ENCODE measurements at places on chromosomes 6 and 20.

GRCh38 chr20:21099751-21100577 lies 6.2 kb downstream of the LINC00237 start:
- peak; percentile 35 for DNase-seq

- no peak for DNase-seq
These were observed 259.7 kb downstream of the RFPL4B start for GRCh38 chr6:112606656-112607435.

DNA sequence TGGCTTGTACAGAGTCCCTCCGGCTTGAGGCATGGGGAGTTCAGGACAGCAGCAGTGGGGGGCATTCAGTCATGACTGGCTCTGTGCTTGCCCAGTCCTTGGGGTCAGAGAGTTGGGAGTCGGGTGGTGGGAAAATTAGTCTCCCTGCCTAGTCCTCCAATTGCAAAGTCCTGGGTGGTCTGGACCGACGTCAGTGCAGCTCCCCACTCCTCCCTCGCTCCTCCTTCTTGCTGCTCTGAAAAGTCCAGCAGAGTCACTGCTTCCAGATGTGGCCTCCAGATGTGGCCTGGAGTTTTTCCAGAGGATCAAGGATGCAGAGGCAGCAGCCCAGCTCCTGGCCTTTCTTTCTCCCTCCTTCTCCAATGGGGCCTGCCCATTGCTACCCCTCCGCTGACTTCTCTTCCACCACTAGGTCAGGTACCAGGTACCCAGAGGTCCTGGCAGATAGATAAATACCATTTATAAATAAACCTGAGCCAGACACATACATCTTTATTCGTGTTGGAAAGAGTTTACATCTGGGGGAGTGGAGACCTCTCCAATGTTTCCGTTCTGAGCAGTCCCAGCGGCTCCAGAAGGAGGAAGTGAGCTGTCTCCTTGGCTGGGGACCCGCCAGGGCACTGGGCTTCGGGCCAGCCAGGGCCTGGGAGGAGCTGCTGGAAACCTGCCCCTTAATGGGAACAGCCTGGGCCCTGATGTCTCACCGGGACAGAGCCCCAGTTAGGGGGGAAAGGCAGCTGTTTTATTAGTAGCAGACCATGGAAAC lies 49.0 kb upstream of the RNF24 start:
- no peak for DNase-seq

- DNase-seq, result no peak
These were observed 149.1 kb downstream of the SYCP2 start for GRCh38 chr20:59784365-59784764.

DNA sequence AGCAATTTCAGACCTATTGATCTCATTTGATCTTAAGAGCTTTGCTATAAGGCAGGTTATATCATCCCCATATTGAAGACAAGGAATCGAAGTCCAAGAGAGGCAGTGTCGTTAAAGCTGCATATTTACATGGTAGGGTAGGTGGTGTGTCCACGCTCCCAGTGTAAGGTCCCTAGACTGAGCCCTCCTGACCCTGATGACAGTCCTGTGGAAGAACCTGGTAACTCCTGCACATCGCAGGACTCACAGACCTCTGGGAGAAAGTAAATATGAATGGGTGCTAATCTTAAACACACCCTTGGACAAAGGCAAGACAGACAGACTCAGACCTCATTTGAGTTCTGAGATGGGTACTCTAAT lies 602 bp upstream of the HLA-DPB1 start:
- DNase-seq, result no peak

DNA sequence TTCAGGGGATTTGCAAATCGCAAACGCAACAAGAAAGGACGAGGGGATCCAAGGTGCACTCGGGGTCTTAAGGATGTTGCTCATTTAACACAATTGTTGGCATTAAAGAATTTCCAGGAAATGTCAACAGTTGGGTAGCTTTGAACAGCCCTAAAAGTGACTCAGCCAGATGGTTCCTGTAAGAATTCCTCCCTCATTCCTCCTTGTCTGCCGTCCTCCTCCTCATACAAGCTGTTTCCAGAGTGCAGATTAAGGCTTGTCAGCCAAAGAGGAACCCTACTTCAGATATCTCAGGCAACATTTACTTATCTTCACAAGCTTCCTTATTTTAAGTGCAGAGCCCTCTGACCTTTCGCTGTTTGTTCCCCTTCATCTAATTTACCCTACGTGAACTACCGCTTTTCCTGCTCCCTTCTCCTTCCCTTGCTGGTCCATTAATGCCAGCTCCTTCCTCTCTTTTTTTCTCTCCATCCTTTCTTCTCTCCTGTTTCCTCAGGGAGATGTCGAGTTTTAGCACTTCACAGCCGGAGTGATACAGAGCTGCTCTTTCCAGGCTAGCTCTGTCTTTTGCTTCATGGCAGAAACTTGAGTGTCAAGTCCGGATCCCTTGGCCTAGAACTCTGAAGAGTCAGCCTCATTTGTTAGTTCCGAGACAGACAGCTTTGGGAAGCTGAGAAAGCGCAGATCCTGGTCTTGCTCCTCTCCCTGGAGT lies 26.1 kb upstream of the TBC1D7 start:
- DNase-seq, result peak; percentile 87

DNA sequence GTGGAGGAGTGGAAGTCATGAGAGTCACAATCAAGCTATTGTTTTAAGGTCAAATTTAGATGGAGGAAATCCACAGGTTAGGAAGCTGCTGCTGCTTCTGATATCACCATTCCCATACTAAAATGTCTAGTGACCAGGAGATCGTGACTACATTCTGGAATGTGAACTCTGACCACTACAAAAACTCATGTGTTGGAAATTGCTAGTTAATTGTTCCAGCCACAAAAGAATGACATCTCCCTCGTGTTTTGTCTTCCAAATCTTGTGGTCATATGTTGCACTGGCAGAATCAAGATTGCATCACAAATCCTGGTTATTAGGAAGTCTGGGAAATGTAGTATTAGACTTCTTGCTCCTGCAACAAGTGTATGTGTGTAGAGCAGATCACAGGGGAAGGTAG lies 441.9 kb downstream of the CD109 start:
- no peak for DNase-seq

- DNase-seq, result no peak
These were observed 1.6 kb downstream of the TRIM27 start for GRCh38 chr6:28922004-28922820.

DNA sequence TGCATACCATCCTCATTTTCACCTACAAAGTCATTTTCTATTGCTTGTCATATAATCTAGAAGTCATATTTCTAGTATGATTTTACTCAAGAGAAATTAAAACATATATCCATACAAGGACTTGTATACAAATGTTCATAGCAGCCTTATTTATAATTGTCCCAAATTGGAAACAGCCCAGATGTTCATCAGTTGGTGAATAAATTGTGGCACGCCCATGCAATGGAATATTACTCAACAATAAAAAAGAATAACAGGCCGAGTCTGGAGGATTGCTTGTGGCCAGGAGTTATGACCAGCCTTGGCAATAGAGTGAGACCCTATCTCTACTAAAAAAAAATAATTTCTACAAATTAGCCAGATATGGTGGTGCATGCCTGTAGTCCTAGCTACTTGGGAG lies 28.8 kb downstream of the C6orf163 start:
- DNase-seq, result no peak

DNA sequence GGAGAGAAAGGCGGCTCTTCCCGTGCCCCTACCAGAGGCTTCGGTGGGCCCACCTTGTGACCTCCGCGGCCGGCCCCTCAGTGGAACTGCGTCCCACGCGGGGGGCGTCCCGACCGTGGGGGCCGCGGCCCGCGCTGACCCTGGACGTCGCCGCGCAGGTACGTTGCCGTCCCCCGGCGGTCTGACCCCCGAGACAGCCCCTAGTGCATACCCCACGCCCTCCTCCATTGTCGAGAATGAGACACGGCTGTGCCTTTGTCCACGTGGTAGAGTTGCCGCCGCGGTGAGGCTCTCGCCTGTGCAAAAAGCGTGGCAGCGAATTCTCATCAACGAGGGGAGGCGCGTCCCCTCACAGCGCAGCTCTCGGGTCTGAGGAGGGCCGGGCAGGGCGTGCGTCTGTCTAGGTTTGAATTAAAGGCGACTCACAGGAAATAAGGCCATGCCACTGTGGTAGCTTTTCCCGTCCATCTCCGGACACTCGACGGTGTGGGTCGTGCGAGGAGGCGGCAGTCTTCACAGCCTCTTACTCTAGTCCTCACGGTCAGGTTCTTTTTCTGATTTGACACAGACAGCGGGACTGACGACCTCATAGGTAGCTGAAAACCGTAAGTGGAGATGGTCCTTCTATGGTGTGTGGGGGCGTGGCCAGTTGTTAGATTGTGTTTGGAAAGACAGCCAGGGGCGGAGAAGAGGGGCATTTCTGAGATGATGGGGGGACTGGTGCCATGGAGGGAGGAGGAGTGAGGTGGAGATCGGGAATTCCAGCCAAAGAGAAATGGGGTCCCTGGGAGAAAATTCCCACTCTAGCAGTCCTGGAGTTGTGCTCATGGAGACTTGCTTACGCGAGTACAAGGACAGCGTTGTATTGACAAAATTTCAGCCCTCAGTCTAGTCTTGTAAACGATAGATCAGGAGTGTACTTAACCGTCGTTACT lies 580 bp downstream of the NXT1 start:
- no peak for DNase-seq

DNA sequence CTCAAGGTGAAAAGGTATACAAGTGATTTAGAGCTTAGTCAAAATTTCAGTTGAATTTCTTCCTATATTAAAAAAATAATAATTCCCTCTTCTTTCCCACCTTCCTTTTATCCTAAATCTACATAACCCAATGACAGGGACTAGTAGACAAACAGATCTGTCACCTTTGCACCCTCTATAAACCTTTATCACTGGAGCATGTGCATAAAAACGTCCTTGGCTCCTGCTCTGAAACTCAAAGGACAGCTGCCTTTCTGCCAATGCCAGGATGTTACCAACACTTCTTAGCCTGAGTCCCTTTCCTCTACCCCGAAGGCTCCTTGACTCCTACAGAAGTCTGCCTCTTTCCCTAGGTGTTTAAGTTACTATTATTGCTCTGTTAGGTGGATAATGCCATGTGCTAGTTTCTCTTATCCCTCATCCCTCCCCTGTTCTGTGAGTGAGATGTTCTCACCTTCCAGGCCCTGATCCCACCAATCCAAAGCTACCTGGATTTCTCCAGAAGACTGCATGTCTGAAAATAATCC lies 4.3 kb downstream of the CLVS2 start:
- DNase-seq, result no peak

GRCh38 chr6:41824571-41825569 lies 37.4 kb downstream of the TOMM6 start:
- no peak for DNase-seq

- DNase-seq, result no peak
These were observed 102.8 kb upstream of the PRSS16 start for GRCh38 chr6:27144740-27145079.

DNA sequence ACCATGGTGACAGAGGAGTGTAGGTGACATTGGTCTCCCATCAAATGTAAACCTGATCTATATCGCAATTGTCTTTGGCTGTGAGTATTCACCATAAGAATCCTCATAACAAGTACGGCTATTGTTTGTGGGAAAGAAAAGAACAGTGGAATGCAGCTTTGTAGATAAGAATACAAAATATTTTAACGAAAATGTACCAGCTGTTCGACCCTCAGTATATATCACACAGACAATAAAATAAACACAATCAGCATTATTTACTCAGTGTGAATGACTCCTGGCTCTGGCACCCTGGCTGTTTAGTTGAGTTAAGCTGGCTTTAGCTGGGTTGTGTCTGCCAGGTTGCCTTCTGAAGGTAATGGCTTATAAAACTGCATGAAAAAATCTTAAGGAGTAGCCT lies 43.4 kb downstream of the SNRNP48 start:
- DNase-seq, result no peak

DNA sequence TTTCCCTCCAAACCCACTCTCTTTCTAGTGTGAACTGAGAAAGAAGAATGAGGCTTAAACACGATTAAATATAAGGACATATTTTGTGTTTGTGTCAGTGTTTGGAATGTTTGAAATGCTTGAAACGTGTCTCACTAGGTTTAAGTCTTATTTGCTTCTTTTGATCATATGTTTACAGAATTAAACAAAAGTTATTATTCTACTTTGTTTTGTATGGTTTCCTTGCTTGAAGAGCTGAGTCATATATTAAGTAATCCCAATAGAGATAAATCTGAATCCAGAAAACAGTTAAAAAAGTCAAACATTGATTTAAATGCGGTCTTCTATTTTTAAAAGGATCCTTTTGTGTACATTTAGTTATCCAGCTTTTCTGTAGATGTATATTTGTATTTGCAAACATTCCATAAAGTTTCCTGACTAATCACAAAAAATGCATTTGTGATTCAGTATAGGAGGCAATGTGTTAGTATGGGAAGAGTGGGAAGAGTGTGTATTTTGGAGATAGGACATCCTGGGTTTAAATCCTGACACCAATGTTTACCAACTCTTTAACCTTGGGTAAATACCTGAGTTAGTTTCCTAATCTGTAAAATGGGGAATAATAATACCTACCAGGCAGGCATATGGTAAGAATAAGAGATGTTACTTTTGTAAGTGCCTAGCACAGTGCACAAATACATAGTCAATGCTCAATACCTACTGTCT lies 72.9 kb downstream of the TSBP1 start:
- no peak for DNase-seq

GRCh38 chr6:13479206-13479800 lies 8.1 kb downstream of the GFOD1 start:
- no peak for DNase-seq

Data from CMK (cell line).